Mesenchymal stem cell (in vitro differentiated cells and primary cell): ENCODE measurements at places on chromosomes 2 and 18.

- DNase-seq: no peak
These were observed 168.2 kb upstream of the LRP1B start for GRCh38 chr2:142299021-142299420.

DNA sequence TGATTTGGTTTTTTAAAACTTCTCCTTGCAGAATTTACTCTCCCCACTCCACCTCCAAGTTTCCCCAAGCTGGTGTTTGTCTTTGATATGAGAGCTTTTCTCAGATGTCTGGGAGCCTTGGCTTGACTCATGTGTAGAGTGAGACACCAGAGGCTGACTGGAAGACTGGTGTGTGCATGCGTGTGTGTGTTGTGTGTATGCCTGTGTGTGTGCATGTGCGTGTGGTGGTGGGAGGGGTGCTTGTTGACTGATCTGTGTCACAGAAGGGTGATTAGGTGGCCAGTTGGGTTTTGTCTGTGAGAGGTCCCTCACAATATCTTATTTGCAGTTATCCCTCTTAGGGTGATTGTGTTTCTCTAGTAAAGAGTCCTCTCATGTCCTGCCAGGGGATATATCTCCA lies 50.5 kb upstream of the HPCAL1 start:
- DNase-seq: no peak

GRCh38 chr2:74427551-74427950 lies 6.0 kb downstream of the WDR54 start:
- DNase-seq: no peak

DNA sequence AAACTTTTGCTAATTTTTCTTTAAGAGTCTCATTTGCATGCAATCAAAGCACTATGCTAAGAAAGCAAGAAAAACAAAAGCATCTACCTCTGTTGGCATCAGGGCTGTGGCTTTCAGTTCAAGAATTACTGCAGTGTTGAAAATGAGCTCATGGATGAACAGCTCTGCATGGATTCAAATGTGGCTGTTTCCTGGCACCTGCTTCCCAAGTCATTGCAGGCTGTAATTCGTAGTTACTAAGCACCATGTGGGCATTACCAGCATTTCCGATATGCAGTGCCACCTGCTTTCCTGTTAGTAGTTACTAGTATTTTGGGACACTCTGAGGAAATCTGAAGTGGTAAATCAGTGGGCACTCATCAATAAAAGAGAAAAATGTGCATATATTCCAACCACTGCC lies 37.8 kb upstream of the FAM110C start:
- no peak for DNase-seq

- no peak for DNase-seq
These were observed 552.0 kb upstream of the CDH2 start for GRCh38 chr18:28728891-28729290.

DNA sequence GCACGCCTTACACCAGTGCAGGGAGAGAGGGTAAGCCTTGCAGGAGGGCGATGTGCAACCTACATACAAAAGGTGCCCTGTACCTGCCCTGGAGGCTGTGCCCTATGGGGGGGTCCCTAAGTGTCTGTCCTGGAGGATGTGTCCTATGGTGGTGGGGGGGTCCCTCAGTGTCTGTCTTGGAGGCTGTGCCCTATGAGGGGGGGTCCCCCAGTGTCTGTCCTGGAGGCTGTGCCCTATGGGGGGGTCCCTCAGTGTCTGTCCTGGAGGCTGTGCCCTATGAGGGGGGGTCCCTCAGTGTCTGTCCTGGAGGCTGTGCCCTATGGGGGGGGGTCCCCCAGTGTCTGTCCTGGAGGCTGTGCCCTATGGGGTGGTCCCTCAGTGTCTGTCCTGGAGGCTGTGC lies 216.6 kb downstream of the HDAC4 start:
- DNase-seq: no peak

GRCh38 chr2:46344706-46345105 lies 47.5 kb downstream of the EPAS1 start:
- DNase-seq: no peak

GRCh38 chr18:78774741-78775141 lies 204.9 kb upstream of the SALL3 start:
- DNase-seq: no peak

GRCh38 chr2:23516520-23517256 lies 131.7 kb downstream of the KLHL29 start:
- no peak for DNase-seq

DNA sequence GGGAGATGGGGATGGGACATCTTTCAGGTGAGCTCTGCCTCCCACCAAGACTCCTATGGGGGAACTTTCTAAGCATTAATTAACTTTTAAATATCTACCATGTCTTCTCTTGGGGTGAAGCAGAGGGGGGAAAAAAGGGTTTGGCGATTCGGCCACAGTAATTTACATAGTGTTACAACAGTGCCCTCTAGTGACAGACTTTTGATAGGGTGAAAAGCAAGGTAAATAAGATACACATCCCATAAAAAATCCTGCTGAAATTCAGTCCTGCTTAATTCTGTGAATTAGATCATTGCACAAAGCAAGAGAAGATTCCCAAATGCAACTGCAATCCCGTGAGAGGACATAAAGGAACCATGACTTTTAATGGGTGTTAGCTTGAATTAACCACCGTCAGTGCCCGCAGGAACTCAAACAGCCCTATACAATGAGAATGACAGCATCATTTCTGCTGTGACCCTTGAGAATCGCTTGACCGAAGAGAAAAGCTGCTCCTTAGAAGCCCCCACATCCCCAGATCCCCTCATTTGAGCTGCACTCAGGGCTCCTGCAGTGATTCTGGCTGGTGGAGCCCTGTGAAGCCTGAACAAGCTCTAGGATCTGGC lies 32.8 kb downstream of the FAM124B start:
- peak; percentile 59 for DNase-seq

DNA sequence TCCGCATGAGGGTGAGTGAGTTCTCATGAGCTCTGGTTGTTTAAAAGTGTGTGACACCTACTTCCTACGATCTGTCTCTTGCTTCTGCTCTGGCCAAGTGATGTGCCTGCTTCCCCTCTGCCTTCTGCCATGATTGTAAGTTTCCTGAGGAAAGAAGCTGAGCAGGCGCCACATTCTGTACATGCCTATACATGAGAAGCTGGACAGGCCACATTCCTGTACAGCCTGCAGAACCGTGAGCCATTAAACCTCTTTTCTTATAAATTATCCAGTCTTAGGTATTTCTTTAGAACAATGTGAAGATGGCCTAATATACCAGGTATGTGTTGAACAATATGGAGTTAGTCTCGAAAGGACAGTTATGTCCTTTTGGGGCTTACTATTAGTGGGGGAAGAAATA lies 281.0 kb downstream of the ALK start:
- no peak for DNase-seq

GRCh38 chr2:28375236-28375635 lies 17.4 kb upstream of the FOSL2 start:
- no peak for DNase-seq

DNA sequence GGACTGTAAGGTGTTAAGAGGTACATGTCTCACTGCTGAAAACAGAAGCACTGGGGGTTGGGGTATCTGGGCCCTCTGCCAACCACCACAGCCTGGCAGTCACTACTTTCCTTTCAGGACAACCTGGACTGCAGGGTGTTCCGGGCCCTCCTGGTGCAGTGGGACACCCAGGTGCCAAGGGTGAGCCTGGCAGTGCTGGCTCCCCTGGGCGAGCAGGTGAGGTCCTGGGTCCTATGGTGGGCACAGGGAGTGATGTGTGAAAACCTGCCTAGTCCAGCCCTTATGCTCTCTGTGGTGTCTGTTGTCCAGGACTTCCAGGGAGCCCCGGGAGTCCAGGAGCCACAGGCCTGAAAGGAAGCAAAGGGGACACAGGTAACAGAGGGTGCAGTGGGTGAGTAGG lies 40.0 kb downstream of the MARCO start:
- DNase-seq: no peak

GRCh38 chr2:111205774-111206173 lies 85.1 kb downstream of the BCL2L11 start:
- no peak for DNase-seq

- no peak for DNase-seq
These were observed 594.8 kb downstream of the METTL4 start for GRCh38 chr18:1976484-1976883.

GRCh38 chr18:38539856-38540255 lies 974.3 kb upstream of the CELF4 start:
- DNase-seq: no peak

- peak; percentile 82 for DNase-seq
These were observed 119.3 kb upstream of the SIX2 start for GRCh38 chr2:45128580-45128997.

GRCh38 chr2:127278959-127279358 lies 15.0 kb downstream of the ERCC3 start:
- DNase-seq: no peak

DNA sequence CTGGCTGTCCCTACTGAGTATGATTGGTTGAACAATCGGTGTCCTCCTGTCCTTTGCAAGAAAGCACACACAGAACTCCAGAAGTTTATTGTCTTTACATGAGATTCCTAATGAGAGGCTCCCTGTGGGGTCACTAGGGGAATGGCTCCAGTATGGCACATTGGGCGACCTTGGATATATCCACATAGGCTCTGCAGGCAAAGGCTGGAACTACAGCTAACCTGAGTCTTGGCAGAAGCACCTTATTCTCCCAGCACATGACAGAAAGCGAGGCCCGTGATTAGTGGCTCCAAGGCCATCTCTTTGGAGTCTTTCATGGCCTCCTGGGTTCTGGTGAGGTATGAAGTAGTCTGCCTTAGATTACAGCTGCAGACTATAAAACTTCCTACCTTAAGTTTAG lies 49.0 kb downstream of the ZDBF2 start:
- no peak for DNase-seq

- no peak for DNase-seq
These were observed 97.2 kb upstream of the GPR45 start for GRCh38 chr2:105144152-105144940.

- DNase-seq: no peak
These were observed 39.9 kb downstream of the TGFA start for GRCh38 chr2:70513738-70514137.

- DNase-seq: no peak
These were observed 236.5 kb upstream of the SPHKAP start for GRCh38 chr2:228417956-228418355.

- peak; percentile 39 for DNase-seq
These were observed 225.7 kb downstream of the XIRP2 start for GRCh38 chr2:167114018-167114417.

DNA sequence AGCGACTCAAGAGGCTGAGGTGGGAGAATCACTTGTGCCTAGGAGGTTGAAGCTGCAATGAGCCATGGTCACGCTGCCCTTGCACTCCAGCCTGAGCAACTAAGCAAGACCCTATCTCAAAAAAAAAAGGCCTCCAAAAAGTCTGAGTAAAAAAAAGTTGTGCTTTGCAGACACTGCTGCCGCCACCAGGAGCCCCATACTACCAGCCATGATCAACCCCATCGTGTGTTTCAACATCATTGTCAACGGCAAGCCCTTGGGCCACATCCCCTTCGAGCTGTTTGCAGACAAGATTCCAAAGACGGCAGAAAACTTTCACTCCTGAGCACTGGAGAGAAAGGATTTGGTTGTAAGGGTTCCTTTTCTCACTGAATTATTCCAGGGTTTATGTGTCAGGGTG lies 137.1 kb downstream of the INO80D start:
- DNase-seq: no peak

- DNase-seq: no peak
These were observed 1935.1 kb upstream of the PIK3C3 start for GRCh38 chr18:40019797-40020392.

DNA sequence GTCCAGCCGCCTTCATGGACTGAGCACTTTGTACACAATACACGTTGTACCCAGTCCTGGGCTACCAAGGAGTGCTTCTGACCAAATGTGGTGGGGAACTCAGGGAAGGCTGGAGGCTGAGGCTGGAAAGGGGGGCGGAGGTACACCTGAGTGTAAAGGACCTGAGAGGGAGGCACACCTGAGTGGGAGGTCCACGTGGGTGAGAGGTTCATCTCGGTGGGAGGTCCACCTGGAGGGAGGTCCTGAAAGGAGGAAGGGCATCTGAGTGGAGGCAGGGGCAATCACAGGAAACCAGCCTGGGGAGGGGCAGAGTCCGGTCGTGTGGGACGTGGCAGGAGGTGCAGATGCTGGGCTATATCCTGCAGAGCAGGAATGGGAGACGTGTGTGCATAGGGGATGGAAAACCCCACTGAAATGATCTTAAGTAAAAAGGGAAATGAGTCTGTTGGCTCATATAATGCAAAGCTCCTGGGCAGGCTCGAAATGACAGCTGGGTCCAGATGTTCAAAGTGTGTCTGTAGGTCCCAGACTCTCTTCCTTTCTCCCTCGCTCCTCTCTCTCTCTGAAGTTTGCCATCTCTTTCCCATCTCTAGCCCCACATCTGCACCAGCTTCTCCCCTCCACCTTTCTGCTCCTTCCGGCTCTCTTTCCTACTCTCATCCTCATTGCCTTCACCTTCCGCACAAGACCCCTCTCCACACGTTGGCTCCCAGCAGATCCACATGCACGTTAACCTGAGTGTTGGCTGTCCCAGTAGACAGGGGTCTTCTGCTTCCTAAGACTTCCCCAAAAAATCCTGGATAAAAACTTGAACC lies 137.7 kb downstream of the PXDN start:
- DNase-seq: peak; percentile 85

- no peak for DNase-seq
These were observed 116.3 kb downstream of the POLE4 start for GRCh38 chr2:75074708-75075107.

DNA sequence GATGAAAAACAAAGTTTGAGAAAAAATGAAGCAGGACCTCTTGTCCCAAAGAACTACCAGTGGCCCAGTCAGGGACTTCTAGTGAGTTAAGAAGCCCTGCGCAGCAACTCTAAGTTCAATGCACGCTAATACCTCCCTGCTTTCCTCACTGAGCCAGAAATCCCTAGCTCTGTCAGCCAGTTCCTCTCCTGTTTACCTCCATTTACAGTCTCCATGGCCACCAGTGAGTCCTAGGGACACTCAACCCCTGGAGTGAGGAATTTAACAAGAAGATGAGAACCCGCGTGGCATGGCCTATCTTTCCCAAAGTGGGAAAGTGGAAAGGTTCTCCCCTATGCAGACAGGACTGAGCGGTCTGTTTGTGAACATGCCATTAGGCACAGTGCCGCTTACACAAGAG lies 31.0 kb downstream of the MRPL33 start:
- DNase-seq: no peak

DNA sequence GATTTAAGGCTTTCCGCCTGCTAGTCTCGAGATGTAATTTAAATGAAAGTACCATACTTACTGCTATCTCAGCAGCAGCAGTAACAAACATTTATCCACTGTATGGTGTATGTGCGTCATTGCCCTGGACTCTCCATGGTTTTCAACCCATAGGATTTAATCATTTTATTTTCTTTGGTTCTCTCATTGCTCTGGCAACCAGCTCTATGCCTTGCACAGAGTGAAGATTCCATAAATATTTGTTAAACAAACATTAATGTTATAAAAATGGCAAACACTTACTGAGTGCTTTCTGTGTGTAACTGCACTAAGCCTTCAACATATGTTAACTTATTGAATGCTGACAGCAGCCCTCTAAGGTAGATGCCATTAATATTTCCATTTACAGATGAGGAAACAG lies 1.3 kb upstream of the LMAN1 start:
- no peak for DNase-seq

DNA sequence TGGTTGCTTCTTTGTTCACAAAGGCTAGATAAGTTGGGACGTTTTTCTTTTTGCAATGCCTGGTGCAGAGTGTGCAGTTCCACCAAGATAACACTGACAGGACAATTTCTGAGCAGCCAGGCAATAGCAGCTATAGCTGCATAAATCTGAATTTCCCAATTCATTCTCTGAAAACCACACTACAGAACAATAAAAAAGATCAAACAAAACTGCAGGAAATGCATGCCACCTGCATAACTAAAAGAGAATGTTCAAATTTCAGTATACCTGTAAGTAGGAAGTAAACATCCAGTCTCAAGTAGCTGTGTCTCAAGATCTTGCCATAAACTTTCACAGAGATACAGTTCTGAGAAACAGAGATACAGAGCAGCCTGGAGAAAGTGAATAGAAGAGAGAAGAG lies 5.3 kb upstream of the KCTD18 start:
- DNase-seq: no peak
